ENCODE measurements at places on chromosomes 1 and 21.
A peak's percentile ranks its signal among the peaks of the same experiment; 100 is the strongest.

- DNase-seq = no peak
Observed at GRCh38 chr1:101098907-101099306, 73.3 kb upstream of the DPH5 start.

GRCh38 chr21:33685613-33686197 lies 43.4 kb downstream of the ITSN1 start:
- no peak for DNase-seq

DNA sequence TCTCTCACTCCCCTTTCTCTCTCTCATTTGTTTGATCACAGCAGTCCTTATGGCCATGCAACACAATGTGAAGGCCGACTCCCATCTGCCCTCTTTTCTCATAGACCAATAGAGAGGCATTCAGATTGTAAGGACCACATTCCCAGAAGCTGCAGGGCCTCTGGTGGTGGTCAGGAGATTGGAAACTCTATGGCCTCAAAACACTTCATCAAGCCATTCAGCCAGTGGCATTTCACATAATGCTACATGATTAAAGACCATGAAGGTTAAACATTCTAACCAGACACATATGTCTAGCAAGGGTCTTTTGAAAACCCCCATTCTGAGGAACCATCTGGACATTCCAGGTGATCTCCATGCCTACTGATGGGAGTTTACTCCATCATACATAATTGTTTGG lies 769.5 kb upstream of the CXADR start:
- no peak for DNase-seq

DNA sequence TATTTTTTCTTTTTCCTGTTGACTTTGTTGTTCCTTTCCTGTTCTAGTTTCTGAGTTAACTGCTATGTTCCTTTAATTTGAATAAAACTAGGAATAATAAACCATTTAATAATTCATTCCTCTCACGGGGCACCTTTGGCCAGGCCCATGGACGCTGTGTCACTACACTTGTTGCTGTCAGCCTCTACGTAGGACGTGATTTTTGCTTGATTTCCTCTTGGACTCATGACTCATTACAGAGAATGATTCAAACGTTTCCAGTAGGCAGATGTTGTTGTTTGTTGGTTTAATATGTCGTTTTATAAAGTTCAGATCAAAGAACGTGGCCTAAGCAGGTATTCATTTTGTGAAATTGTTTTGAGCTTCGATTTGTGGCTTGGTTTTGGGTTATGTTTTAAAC lies 9.1 kb upstream of the SLC19A1 start:
- DNase-seq = no peak

DNA sequence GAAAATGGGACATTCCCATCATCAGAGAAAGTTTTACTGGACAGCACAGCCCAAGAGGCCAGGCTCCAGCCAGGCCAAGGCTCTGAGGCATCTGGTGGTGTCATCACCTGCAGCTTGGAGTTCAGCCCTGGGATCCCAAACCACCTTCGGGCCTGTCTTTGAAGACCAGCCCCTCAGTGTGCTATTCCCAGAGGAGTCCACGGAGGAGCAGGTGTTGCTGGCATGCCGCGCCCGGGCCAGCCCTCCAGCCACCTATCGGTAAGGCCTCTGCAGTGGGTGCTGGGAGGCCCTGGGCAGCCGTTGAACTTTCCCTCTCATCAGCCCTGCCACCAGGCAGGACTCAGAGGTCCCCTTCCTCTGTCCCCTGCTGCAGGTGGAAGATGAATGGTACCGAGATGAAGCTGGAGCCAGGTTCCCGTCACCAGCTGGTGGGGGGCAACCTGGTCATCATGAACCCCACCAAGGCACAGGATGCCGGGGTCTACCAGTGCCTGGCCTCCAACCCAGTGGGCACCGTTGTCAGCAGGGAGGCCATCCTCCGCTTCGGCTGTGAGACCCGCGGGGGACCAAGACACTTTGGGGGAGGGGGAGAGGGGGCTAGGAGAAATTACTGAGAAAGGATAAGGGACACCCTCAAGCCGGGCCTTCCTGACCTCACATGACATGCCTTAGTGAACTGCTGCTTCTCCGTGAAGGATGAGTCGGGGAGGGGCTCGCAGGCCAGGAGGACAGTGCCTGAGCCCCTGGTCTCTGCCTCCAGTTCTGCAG lies 15.0 kb downstream of the CNTN2 start:
- DNase-seq = no peak

GRCh38 chr1:223473601-223474344 lies 80.6 kb downstream of the CCDC185 start:
- no peak for DNase-seq

GRCh38 chr1:53130598-53130877 lies 11.9 kb downstream of the SLC1A7 start:
- DNase-seq = no peak

DNA sequence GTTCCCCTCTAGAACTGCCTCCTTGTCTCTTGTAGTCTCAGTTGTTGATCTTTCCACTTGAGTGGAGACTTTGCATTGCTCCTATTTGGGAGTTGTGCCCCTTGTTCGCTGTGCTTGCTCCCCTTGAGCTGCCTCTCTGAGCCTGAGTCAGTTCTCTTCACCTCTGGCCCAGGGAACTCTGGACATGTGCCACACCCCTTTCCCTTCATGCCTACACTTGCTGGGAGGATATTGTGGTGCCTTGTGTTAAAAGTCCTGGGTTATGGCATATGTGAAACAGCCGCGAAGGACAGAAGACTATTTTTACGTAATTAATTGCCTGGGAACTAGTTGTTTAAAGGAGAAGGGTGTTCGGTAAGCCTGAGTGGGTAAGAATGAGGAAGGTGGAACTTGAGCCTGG lies 32.2 kb upstream of the RPTN start:
- no peak for DNase-seq

- DNase-seq = no peak
Observed at GRCh38 chr1:224217655-224218623, 34.9 kb downstream of the DEGS1 start.

- peak; percentile 75 for DNase-seq
Observed at GRCh38 chr1:236066828-236067386, 2.0 kb upstream of the NID1 start.

- DNase-seq = no peak
Observed at GRCh38 chr1:45530632-45531135, 9.0 kb upstream of the PRDX1 start.

DNA sequence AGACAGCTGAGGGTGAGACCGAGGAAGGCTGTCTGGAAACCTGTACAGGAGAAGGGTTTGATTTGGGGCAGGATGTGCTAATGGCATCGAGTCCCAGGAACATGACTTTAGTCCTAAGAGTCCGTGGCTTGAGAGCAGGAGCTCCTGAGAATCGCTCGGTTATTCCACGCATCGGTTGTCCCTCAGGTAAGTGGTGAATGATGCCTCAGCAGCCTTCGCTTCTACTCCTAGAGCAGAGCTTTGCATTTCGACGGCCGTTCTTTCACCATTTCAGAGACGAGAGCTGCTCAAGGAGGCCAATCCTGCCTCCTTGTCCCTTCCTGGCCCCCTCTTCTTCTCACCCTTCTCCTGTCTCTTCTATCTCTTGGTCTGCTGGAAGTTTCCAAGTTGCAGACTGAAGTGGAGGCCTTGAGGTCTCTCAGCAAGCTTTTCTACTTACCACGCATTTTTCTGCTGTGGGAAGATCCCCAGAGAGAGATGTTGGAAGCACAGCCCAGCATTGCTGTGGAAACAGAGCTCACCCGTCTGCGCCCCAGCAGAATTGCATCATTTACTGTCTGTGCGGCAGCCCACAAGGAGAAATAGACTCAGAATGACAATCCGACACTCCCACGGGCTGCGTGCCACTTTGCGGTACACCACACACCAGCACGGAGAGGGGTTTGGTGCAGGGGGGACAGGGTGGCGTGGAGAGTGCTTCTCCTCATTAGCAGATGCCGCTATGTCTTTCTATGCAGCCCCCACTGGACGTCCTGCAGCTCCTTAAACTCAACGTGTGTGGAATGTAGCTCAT lies 270.7 kb upstream of the C1orf174 start:
- DNase-seq = no peak

DNA sequence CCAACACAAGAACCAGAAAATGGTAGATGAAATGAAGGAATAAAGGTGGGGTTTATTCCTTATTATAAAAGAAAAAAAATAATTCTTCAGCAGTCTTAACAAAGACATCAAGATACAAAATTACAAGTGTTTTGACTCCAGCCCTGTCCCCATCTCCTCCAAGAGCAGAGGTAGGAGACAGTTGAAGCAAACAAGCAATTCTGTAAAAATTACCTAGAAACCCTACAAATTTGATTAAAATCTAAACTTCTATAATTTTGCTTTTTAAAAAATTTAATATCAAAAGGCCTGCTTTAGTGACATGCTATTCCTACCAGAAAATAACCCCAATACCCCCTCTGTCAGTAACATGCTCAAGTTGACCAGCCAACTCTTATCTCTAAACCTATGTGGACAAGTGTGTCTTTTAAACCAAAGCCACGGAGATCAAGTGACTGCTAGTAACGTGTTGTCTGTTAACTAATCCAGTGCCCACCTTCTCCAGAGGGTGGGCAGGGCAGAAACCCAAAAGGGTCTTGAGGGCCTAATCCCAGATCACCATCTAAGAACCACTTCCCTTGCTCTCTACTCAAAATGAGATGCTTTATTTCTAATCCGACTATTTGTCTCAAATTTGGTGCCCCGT lies 8.4 kb downstream of the GLUL start:
- no peak for DNase-seq

DNA sequence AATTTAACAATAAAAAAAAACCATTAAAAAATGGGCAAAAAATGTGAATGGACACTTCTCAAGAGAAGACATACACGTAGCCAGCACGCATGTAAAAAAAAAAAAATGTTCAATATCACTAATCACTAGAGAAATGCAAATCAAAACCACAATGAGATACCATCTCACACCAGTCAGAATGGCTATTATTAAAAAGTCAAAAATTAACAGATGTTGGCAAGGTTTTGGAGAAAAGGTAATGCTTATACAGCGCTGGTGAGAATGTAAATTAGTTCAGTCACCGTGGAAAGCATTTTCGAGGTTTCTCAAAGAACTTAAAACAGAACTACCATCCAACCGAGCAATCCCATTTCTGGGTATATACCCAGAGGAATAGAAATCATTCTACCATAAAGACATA lies 1091.5 kb upstream of the B3GALT2 start:
- DNase-seq = no peak

DNA sequence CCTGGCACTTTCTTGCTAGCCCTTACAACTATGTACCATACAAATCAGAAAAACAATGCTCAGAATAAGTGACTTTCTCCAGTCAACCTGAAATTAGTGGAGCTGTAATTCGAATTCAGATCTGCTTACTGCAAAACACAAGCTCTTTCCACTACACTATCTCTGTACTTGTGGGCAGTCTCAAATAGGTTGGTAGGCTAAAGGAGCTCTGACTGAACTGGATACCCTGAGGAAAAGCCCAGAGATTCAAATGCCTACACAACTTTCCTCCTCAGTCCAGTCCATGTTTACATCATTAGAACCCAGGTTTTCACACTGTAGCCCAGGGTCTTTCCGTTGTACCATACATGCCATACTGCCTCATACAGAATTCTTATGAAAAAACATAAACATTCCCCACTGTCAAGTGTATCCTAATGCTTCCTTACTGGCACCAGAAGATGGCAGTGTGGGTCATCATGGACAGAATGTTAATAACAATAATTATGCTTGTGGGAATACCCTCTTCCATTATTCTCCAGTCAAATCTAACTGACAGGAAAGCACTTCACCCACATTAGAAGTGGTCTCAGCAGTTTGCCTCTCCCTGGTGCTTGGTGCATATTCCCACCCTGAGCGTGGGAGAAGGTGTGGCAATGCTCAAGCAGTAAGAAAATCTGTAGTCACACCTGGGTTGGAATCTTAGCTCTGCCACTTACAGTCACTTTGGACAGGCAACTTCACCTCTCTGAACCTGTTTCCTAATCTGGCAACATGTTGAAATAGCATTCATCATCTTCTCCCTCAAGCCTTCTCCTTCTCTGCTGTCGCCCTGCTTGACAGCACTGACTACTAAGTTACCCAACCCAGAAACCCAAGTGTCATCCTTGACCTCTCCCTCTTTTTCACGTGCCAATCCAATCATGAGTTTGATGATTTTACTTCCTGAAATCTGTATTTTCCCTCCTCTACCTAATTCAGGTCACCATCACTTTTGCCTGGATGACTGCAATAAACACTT lies 14.4 kb upstream of the ZFYVE9 start:
- DNase-seq = peak; percentile 7

GRCh38 chr1:43764581-43764980 lies 57.2 kb downstream of the ST3GAL3 start:
- no peak for DNase-seq

- no peak for DNase-seq
Observed at GRCh38 chr1:201582705-201583442, 43.9 kb downstream of the NAV1 start.

DNA sequence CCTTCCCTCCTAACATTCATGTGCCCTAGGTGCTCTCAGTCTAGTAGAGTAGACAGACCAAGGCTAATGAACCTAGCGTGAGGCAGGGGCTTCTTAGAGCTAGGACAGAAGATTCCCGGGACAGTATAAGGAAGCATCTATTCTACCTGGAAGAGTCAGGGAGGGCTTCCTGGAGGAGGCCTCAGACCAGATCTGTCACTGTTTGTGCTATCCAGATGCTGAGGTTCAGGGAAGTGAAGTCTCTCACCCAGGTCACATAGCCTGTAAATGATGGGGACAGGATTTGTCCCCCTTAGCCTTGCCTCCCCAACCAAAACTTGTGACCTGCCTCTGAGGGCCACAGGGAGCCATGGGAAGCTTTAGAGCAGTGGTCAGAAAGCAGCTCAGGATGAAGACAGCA lies 20.7 kb downstream of the ACTL8 start:
- no peak for DNase-seq

GRCh38 chr21:44455524-44456213 lies 359 bp downstream of the LRRC3 start:
- peak; percentile 13 for DNase-seq

- no peak for DNase-seq
Observed at GRCh38 chr1:165451691-165452090, 6.8 kb upstream of the RXRG start.

DNA sequence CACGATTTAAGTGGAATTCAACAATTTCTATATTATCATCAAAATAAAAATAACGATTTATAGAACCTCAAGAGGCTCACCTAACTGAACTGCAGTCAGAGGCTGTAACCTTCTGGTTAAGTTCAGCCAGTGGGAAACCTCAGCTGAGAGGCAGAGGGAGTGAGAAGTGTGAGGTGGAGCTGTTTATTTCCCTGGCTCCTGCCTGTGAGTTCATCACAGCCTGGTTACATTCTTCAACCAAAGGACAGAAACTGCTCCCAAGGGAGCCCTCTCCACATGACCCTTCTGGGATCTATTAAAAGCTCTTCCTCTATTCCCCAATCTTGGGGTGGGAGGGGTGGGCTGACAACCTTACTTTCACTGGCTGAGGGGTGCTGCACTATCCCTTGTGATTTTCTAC lies 22.2 kb downstream of the DYNLT5 start:
- no peak for DNase-seq

- DNase-seq = no peak
Observed at GRCh38 chr1:31605908-31606427, 11.5 kb upstream of the HCRTR1 start.

GRCh38 chr1:112672842-112673241 lies 1.6 kb upstream of the MOV10 start:
- DNase-seq = no peak

GRCh38 chr1:239952348-239953308 lies 139.1 kb upstream of the FMN2 start:
- no peak for DNase-seq

All from stimulated activated CD4-positive, alpha-beta T cell treated with anti-CD3 and anti-CD28 coated beads, Interleukin-4, amount 100 ng/mL, for 4 hours (primary cell).